ENCODE measurements at places on chromosomes 4 and X.

- DNase-seq, result no peak
Observed at GRCh38 chrX:115499112-115499805, 61.7 kb upstream of the PLS3 start.

DNA sequence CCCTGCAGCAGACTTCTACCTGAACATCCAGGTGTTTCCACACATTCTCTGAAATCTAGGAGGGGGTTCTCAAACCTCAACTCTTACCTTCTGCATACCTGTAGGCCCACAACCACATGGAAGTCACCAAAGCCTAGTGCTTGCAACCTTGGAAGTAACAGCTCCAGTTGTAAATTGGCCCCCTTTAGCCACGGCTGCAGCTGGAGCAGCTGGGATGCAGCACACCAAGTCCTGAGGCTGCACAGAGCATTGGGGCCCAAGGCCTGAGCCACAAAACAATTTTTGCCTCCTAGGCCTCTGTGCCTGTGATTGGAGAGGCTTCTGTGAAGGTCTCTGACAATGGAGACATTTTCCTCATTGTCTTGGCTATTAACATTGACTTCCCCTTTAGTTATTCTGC, 772.4 kb upstream of the INTU start:
- DNase-seq, result no peak

- no peak for DNase-seq
Observed at GRCh38 chr4:47054130-47054529, 22.8 kb downstream of the GABRB1 start.

DNA sequence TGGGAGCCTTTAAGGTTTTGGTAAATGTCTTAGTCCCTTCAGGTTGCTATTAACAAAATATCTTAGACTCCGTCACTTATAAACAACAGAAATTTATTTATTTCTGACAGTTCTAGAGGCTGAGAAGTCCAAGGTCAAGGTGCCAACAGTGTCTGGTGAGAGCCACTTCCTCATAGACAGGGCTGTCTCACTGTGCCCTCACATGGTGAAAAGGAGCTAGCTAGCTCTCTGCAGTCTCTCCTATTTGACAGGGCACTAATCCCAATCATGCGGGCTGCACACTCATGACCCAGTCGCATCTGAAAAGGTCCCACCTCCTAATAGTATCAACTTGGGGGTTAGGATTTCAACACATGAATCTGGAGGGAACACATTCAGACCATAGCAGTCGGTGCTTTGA, 63.4 kb upstream of the KLF3 start:
- DNase-seq, result no peak

- no peak for DNase-seq
Observed at GRCh38 chr4:51830156-51830720, 12.7 kb upstream of the DCUN1D4 start.

GRCh38 chrX:140821280-140821679, 111.7 kb downstream of the LINC00632 start:
- no peak for DNase-seq

- no peak for DNase-seq
Observed at GRCh38 chr4:185637163-185637875, 102.0 kb upstream of the PDLIM3 start.

DNA sequence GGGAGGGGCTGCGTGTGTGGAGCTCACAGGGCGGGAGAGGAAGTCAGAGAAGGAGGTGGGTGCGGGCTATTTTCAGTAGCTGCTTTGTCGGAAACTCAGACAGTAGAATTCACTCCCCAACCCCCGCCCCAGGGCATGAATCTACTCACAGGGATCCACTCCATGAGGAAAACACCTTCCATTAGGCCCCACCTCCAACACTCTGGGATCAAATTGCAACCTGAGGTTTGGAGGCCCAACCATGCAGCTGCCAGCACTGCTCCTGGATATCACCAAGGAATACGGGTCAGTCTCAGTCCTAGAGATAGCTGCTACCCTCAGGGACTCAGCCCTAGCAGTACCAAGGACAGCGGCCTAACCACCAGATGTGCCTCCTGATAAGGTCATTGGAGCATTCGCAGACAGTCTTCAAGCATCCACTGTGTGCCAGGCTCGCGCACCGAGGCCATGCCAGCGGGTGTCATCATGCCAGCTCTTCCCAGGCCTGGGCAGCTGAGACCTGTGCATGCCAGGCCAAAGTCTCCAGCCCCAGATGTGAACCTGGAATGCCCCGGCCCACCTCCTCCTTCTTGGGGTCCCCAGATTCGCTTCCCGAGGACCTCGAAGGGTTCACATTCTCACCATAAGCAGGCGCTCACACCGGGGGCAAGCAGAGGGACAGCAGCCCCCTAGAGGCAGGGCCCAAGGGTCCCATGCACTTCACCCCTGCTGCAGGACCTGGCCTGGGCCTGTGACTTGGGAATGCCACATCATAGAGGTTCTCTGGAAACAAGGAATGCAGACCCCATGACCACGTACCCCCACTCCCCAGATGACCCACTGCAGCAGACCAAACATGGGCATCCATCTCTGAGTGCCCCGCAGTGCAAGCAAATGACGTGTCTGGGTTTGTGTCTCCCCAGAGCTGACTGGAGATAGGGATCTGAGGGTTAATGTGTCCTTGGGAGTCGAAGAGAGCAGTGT, 102.3 kb downstream of the ADRA2C start:
- no peak for DNase-seq

GRCh38 chr4:118400356-118400755, 47.6 kb upstream of the PRSS12 start:
- no peak for DNase-seq

GRCh38 chr4:142095886-142096605, 459.7 kb downstream of the IL15 start:
- DNase-seq, result peak; percentile 13

DNA sequence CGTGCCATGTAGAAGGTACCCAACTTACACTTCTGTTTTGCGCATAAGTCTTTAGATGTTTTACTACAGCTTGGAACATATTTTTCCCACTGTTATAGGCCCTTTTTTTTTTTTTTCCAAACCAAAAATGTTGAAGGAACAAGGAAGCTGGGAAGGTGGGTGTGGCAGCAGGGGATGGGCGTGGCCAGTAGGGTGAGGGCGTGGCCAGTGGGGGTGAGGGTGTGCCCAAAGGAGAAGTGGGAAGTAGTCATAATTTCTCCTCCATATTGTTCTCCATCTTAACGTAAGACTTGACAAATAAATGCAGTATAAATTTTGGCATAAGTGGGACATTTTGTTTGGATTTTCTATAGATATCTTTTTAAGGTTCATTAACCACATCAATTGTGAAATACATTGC, 30.4 kb downstream of the CLDN22 start:
- no peak for DNase-seq

DNA sequence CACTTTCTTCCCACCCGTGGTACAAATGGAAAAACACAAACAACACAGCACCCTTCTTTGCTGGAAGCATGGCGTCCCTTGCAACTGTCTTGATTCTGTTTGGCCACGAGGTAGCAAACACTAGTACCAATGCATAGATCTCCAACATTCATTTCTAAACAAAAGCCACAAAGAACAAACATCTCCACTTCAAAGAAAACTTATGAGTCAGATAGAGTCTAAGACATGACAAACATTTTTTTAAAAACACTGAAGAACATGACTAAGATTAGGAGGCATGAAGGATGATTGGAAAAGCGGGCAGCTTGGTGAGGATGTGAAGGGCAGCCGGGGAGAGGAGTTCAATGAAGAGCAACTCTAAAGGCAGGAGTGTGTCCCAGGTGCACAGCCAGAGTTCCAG, 197.6 kb upstream of the FAM9B start:
- no peak for DNase-seq

- DNase-seq, result no peak
Observed at GRCh38 chrX:121958886-121959285, 911.5 kb downstream of the GLUD2 start.

DNA sequence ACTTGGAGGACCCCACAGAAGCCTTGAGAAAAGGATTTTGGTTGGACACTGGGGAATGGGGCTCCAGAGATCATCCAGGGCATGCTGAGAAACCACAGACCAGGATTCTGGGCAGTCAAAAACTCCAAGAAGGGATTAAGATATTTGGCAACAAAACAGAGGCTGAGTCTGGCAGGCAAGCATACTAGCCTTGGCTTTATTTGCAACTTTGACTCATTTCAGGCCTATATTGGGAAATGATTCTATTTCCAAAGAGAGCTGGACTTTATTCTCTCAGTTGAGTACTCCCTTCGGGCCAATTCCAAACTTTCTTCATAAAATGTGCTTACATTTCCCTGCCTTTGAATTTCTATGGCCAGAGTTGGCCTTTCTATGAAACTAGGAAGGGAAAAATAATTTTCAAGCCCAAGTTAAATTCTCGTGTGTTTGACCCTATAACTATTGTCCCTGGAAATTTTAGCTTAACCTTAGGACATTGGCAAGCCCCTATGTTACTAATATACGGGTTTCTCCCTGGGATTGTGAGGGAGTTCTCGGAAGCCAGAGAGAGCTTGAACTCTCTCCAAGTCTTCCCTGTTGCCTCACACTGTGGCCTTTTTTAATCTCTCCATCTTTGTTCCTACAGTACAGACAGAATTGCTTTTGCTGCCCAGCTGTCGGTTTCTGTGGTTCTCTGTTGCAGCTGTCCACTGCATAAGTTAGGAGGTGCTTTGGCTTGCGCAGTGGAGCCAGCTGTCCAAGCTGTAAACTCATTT, 112.6 kb upstream of the FAM9A start:
- no peak for DNase-seq

DNA sequence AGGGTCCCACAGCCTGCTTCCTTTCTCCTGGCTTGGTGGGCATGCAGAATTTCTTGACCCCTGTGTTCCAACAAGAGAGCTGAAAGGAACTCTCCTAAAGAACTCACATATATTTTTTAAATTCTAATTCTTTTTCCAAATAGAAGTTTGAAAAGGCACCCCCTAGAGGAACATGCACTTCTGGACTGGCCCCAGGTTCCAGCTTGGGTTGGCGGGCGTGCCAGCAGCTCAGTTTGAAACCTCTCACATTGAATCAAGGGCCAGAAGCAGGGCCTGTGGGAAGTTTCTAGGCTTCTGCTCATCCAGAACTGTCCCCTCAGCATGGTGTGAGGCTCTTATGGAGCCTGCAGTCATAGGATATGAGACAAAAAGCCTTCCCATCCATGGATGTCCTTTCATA, 132.6 kb downstream of the ATG4A start:
- DNase-seq, result no peak

DNA sequence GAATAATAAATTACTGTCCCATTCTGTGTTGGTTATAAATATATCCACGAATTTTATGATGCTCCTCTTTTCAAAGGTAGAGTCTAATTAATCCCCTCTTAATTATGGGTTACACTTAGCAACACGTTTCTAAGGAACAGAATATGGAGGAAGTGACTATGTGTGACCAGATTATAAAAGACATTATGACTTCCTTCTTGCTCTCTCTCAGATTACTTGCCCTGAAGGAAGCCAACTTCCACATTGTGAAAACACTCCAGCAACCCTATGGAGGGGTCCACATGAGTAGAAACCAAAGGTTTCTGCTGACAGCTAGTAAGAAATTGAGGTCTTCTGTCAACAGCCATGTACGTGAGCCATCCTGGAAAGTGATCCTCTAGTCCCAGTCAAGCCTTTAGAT, 59.3 kb downstream of the WDFY3 start:
- DNase-seq, result no peak

DNA sequence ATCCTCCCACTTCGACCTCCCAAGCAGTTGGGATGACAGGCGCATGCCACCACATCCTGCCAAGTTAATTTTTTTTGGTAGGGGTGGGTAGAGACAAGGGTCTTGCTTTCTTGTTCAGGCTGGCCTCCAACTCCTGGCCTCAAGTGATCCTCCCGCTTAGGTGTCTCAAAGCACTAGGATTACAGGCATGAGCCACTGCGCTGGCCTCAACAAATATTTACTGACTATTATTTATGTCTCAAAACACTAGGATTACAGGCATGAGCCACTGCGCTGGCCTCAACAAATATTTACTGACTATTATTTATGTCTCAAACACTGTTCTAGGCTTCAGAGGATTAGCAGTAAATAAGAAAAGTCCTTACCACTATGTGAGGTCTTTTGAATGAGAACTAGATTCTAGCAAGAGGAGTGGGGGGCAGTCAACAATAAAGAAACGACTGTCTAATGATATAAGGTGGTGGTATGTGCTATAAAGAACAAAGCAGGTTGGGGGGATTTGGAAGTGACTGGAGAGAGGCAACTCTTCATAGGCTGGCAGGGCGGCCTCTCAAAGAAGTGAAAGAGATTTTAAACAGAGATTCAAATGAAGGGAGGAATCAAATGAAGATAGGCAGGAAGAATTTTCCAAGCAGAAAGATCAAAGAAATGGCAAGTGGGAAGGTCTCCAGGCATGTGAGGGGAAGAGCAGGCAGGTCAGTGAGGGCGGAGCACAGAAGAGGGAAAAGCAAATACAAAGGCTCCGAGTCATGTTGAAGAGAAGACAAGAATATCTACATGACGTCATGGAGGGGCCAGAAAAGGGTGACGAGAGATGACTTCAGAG, 12.7 kb upstream of the ACSL1 start:
- no peak for DNase-seq

- no peak for DNase-seq
Observed at GRCh38 chr4:40924096-40924792, 174.5 kb downstream of the NSUN7 start.

- DNase-seq, result no peak
Observed at GRCh38 chr4:150462743-150463142, 119.2 kb upstream of the MAB21L2 start.

GRCh38 chr4:167428156-167428555, 193.9 kb upstream of the SPOCK3 start:
- DNase-seq, result no peak

DNA sequence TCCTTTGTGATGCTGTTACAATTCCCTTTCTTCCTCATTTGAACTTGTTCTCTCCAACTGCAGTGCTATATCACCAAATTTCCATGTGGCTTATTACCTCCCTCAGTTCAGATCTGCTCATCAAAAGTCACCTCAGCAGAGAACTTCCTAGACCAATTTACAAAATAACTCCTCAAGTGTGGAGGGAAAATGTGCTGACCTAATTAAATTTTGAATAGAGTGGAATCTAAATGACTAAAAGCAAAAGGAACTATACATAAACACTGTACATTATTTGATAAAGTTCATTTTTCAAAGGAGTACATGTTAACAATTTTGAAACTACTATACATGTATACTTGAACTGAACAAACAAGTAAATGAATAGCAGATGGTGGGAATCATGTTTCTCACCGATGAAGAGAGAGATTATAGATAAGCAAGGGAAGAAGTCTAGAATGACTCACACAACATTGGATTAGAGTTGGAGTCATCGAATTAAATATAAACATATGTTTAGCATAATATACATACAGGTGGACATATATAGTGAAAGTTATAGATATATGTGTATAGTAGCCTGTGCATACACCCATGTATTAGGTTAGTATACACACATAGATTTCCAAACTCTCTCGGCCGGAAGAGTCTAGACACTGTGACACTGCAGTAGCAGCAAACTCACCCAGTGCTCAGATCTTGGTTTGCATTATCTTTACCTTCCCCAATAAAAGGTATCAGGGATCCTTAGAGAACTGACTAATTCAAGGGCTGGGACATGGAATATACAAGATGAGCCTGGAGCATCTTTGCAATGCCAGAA, 318.7 kb downstream of the PCDH18 start:
- no peak for DNase-seq

GRCh38 chrX:47234583-47234982, 1.8 kb downstream of the USP11 start:
- no peak for DNase-seq

Measured in smooth muscle cell of the brain vasculature (primary cell).